Midbrain (tissue), 1 donor: ENCODE measurements at places on chromosomes 7 and 10.

DNA sequence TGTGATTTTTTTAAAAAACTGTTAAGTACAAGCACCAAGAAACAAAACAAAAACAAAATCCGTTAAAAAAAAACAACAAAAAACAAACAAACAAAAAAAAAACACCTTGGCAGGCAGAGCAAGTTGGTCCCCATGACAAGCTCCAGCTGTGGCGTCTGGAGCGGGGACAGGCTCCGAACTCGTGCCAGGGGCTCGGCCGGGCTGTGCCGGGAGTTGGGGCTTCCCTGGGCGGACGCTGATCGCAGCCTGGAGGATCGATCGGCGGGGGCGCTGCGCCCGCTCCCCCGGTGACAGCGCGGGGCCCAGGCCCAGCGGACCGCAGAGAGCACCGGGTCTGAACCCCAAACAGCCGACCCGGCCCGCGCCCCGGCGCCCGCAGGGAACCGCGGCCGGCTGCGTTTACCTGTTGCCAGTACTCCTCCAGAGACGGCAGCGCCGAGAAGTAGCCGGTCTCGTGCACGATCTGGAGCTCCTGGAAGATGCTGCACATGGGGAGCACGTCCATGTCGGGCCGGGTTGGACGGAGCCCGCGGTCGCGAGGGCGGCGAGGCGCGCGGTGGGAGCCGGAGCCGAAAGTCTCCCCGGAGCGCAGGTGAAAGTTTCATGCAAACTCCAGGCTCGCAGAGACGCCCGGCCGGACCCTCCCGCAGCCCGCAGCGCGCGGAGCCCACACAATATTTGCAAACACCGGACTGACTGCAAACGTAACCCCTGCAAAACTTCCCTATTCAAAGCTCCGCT, at the start of gene KLF6:
TSS of gene KLF6 (minus strand) at position 700 of the 741 bp plus-strand sequence. CDS start at position 505, 195 bp downstream.
- DNase-seq: peak; percentile 35

- no peak for DNase-seq
These were observed 6.4 kb downstream of the CDCA7L start for GRCh38 chr7:21939136-21939857.

DNA sequence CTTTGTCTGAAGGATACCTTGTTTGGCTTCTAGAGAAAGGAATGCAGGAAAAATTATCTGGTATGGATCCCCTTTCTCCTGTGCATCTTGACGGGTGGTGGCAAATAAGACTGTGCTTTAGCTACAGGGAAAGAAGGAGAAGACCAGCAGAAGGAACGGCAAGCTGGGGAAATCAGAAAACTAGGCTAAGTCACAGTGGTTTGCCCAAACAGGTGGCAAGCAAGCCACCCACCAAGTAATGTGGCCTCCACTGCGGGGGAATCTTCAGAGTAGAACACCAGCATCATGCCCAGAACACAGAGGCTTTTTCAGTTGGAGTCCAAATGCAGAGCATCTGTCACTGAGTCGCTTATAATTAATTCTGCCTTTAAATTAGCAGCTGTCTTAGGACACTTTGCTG, 282.8 kb downstream of the PHF14 start:
- DNase-seq: no peak

- DNase-seq: no peak
These were observed 297.6 kb downstream of the LHFPL3 start for GRCh38 chr7:104625956-104626355.

DNA sequence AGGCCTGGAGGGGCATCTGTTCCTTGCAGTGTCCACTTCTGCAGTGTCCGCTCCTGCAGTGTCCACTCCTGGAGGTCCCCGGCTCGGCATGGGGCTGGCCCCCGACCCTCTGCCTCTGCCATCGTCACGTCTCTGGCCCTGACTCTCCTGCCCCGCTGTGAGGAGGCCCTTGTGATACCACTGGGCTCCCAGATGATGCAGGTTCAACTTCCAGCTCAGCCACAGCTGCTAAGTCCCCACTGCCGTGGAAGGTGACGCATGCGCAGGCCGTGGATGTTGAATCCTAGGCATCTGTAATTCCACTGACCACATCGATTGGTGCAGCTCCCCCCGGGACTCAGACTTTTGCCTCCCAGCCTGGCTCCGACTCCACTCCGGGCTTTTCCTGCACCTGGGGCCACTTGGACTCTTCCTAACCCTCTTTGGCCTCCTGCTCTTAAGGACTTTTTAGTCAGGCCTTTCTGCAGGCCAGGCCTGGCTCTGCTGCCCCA, 95.1 kb downstream of the GLRX3 start:
- DNase-seq: no peak

- DNase-seq: peak; percentile 21
These were observed 86.4 kb downstream of the WDR37 start for GRCh38 chr10:1142596-1142995.

GRCh38 chr7:18216270-18216669, 188.6 kb upstream of the PRPS1L1 start:
- no peak for DNase-seq

DNA sequence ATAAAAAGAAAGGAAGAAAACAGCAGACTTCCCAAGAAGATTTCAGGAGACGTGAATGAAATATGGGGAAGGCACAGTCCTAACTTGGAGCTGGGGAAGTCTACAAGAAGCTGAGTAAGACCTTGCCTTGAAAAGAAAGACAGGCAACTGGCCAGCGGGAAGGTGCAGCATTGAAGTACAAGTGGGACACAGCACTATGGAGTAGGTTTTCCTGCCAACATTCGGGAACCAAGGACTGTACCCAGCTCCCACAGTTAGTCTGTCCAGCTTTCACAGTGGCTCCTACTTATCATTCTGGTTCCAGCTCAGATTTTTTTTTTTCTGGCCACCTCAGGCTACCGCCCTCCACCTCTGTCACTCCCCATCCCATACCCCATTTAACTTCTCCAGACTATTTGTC, 10.0 kb downstream of the HPS1 start:
- peak; percentile 35 for DNase-seq

DNA sequence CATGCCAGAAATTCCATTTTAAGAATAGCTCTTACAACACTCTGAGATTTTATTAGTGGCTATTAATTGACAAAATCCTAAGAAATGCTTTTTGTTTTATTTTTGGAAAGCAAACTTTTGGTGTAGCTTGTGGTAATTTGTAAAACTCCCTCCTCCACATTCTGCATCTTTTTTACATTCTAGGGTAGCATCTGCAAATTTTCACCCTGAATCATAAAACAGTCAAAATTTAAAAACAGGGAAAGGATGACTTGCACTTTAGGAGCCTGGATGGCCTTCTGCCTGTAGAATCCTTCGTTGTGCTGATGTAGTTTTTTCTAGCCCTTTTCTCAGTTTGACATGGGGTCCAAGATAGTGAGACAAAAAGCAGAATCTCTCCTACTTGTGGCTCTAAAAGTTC, 316.1 kb downstream of the ADRA2A start:
- no peak for DNase-seq

DNA sequence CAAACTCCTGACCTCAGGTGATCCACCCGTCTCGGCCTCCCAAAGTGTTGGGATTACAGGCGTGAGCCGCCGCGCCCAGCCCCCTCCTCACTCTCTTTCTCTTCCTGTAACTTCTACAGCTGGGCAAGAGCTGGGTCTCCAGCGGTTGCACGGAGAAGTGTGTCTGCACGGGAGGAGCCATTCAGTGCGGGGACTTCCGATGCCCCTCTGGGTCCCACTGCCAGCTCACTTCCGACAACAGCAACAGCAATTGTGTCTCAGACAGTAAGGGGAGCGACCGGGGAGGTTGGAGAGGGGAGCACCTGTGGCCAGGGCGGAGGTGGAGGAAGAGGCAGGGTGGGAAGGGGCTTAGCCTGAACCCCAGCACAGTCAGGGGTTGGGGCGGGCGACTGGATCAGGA, 41.4 kb downstream of the EPHB4 start:
- no peak for DNase-seq

DNA sequence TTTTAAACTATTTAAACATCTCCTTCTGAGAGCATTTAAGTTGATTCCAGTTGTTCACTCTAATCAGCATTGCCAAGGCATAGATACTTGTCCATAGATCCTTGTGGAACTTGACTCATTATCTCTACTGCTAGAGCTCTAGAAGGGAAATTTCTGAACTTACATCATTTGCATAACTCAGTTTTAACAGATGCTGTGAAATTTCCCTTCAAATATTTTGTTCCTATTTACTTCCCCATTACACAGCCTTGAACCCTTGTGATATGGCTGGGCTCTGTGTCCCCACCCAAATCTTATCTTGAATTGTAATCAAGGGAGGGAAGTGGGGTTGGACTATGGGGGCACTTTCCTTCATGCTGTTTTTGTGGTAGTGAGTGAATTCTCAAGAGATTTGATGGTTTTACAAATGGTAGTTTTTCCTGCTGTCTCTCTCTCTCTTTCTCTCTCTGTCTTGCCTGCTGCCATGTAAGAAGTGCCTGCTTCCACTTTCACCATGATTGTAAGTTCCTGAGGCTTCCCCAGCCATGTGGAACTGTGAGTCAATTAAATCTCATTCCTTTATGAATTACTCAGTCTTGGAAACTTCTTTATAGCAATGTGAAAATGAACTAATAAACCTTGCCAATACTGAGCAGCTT, 25.4 kb downstream of the INSIG1 start:
- no peak for DNase-seq

DNA sequence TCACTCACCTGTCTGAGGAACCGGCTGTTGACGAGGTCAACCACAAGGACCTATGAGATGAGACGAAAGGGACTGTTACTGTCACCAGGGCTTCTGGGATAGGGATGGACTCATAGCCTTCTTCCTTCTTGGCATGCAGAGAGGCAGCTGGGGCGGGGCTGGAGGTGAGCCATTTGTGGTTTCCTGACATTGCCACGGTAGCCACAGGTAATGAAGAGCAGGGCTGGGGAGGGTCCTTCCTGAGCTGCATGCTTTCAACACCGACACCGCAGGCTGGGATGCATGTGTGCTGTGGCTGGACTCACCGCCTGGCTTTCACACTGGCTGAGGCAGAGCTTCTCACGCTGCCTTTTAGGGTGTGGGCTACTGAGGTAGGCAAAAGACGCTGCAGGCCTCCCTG, 46.4 kb upstream of the MKRN1 start:
- no peak for DNase-seq

DNA sequence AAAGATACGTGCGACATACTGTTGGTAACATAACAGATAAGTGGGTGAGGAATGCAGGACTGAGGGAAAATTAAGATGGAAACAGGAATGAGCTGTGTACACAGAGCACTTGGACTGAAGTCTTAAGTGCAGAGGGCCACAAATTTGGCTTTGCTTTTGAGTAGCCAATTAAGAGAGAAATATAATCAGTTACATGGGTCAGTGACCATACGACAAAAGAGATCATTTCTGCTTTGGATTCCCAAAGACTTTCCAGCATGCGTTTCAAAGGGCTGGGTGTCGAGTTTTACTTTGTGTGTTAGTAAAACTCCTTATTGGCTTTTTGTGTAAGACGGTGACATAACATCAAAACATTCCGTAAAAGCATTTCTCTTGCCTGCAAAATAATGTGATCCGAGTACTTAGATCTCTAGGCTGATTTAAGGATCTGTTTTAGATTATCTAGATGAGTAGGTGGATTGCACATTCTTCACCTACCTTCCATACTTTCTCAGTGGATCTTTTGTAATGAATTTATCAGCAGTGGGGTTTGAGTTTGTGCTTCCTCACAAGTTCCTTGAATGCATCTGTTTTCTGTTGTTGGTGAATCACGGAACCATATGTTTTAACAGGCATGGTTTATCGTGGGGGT, 7.5 kb downstream of the RABGEF1 start:
- DNase-seq: no peak

DNA sequence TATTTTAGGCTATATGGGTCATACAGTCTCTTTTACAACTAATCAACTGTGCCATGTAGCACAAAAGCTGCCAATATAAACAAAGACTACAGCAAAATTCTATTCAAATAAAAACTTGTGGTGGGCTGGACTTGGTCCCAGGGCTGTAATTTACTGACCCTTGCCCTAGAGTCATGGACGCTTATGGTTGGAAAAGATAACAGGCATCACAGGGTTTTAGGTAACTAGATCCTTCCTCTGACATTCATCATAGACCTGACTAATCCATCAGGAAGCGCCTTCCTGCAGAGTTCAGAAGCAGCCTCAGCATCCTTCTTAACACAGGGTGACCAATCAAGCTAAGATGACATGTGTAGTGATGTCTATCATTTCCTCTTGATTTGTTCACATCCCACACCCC, 40.2 kb upstream of the GPAM start:
- no peak for DNase-seq
